ENCODE measurements at places on chromosomes 1 and 21.

GRCh38 chr1:228736844-228737445 lies 1.7 kb downstream of the RHOU start:
- DNase-seq: no peak

- no peak for DNase-seq
These were observed 98.1 kb downstream of the RUNX1 start for GRCh38 chr21:34950980-34951379.

DNA sequence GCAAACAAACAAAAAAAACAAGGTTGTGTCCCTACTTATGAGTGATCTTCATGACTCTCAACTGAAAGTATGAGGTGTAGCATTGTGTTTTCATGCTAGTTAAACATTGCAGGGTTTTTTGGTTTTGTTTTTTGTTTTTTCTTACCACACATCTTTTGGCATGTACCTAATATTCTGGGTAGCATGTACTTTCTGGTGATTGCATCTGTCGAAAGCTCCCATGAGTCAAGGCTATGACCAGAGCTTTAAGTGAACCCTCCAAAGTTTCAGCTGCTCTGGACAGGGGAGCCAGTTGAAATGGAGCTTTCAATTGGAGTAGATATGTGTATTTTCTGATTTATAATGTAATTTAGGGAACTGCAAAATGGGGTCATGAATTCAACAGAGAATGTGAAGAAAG lies 115.5 kb downstream of the KCNK2 start:
- no peak for DNase-seq

- DNase-seq: no peak
These were observed 19.6 kb upstream of the ACTRT2 start for GRCh38 chr1:3001471-3002348.

DNA sequence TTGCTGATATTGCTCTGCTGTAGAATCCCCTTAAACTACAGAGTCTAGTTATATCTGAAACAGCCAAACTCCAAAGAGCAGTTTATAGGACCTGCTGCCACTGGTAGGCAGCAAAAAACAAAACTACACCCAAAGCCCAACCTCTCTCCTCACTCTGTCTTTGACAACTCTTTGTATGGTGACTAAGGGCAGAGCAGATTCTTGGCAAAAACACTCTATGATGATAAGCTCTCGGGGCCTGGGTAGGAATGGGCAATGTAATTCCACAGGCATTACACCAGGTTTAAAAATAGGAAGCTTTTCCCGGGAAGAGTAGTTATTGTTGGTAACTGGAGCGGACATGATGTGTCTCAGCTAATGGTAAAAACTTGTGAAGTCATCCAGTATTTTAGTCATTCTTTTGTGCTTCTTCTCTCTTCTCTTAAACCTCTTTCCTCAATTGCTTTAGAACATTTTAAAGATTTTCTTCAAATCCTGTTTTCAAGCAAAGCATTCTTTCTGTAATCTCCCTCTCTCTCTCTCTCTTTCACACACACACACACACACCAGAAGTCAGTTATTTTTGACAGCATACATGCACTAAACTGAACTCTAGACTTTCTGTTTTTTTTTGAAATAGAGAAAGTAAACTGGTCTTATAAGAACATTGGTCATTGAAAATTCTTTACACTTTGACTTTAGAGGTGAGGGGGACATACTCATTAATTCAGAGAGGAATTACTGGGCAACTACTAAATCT lies 193.5 kb downstream of the PAPPA2 start:
- no peak for DNase-seq

- DNase-seq: no peak
These were observed 20.6 kb downstream of the RUNX3 start for GRCh38 chr1:24909388-24909898.

GRCh38 chr1:23644555-23644866 lies 47.1 kb upstream of the RPL11 start:
- no peak for DNase-seq

DNA sequence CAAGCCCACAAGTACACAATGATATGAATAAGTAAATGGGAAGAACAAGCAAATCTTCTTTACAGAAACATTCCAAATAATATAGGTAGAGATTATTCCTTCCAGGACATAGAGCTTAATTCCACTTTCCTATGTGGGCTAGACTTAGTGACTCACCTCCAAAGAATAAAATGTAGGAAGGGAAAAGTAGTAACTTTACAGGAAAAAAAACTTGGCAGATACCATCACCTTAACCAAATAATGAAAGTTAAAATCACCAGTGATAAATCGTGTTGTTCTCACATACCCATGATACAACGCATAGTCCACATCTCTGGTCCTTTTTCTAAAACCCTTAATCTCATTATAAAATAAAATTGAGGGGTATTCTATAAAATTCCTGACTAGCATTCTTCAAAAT lies 260.8 kb downstream of the SPATA17 start:
- DNase-seq: no peak

DNA sequence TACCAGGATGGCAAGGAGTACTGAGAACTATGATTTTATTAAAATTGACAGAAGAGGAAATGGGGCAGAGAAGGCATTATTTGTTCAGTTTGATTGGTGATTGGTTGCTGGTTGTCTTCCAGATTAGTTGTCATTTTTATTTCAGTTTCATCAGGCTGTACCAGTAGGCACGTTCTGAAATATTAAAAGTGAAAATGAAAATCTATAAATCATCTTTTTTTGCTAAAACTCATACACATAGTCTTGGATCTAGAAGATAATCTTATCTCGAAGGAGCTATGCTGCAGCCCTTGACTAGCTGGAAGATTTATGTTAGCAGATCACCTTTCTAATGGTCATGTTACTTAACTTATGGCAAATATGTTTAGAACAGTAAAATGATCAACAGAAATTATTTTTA lies 29.0 kb downstream of the NEK7 start:
- no peak for DNase-seq

- DNase-seq: no peak
These were observed 34.9 kb downstream of the ETS2 start for GRCh38 chr21:38840456-38841300.

- no peak for DNase-seq
These were observed 44.9 kb downstream of the PAFAH2 start for GRCh38 chr1:25952841-25953401.

DNA sequence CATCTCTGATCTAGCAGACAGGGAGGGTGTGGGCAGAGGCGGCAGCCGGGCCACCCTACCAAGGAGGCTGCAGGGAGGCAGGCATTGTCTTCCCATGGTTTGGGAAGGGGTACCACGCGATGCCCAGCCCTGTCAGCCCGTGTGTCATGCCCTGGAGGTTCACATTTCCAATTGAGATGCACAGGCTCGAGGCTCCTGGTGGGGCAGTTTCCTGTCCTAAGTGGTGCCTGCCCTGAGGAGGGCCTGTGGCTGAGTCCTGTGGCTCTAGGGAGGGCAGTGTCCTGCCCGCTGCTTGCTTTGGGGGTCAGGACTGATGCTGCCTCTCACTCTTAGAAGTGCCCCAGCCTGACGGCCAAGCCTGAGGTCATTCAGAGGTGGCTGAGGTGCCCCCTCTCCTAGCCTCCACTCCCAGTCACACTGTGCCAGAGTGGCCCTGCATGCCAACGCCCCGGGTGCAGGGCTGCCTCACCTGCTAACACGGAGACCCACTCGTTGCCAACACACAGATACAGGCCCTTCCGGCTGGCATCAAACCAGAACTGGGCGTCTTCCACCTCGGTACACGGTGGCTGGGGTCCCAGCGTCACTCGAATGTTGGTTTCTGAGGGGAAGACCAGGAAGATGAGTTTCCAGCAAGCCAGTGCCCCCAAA lies 11.9 kb downstream of the KRTAP10-1 start:
- DNase-seq: no peak

DNA sequence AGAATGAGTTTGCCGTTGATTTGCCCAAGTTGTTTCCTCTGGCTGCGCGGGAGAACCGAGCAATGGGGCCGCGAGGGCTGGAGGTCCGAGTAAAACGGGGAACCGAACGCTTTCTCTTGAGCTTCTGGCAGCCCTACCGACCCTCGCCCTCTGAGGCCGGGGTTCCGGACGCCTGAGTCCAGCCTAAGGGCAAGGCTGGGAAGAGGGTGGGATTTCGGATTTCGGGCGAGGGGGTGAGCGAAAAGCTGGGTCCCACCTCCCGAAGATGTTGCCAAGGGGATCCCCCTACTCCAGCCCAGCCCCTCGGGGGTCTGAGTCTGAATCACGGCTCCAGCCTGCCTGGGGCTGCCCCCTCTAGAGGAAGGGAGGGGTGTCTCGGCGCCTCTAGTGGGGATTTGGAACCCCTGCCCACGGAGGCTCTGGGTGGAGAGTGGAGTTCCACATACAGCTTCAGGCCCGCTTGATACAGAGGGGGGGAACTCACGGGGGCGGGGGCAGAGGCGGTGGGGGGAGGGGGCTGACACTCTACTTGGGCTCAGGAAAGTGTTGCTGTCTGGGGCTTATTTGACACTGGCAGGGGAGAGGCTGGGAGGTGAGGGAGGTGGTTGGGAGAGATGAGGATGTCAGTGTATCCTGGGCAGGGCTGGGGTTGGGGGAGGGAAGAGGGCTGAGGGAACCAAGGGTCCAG lies 617 bp downstream of the KIRREL1 start:
- no peak for DNase-seq

- DNase-seq: peak; percentile 16
These were observed 75.0 kb upstream of the MRPS6 start for GRCh38 chr21:33998402-33998801.

- DNase-seq: no peak
These were observed 16.2 kb upstream of the MEF2D start for GRCh38 chr1:156516821-156517220.

GRCh38 chr1:220711056-220711809 lies 21.1 kb downstream of the C1orf115 start:
- no peak for DNase-seq

- DNase-seq: peak; percentile 53
These were observed 56.2 kb downstream of the FCRL5 start for GRCh38 chr1:157496121-157496526.

DNA sequence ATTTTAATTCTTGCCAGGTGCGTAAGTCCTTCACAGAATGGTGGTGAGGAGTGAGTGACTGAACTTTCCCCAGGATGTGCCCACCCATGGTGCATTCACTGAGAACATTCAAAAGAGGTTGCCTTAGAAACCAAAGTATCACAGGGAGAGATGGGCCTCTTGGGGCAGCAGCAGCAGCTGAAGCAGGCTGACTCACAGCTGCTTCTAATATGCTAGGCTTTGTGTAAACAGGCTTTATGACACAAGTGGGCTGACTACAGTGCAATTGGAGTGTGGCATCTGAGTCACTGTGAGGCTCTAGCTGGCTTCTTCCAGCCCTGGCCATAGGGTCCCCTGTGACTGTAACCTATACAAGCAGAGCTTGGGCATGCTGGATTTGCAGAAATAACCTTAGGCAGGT lies 12.6 kb downstream of the PIGP start:
- DNase-seq: no peak

- DNase-seq: no peak
These were observed 20.4 kb downstream of the TOMM20 start for GRCh38 chr1:235108185-235108593.

- DNase-seq: peak; percentile 43
These were observed 3.1 kb downstream of the PADI1 start for GRCh38 chr1:17207966-17208418.

- DNase-seq: no peak
These were observed 114.8 kb downstream of the TYW3 start for GRCh38 chr1:74847715-74848114.

- DNase-seq: peak; percentile 56
These were observed at the start of gene ECE1 for GRCh38 chr1:21289700-21290545. TSS of gene ECE1 (minus strand) at chr1:21290463. CDS start at chr1:21290414, 49 bp downstream.

GRCh38 chr1:223209293-223209898 lies 66.3 kb upstream of the TLR5 start:
- no peak for DNase-seq

- DNase-seq: no peak
These were observed 101.2 kb upstream of the ERG start for GRCh38 chr21:38599381-38599975.

DNA sequence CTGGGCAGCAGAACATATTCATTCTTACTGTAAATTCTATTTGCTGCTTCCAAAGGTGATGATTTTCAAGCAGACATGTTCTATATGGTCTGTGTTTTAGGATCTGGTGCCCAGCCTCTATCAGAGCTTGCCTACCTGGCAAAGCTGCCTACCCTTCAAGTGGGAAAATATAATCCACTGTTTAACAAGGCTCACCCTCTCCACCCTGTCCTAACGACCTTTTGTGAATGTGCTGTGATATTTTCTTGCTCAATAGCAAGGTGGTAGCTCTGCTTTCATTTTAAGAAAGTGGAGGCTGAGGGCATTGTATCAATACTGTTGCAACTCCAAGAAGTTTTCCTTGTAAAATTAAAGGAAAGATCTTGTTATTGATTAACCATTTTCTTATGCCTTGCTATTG lies 26.0 kb upstream of the AGO1 start:
- no peak for DNase-seq

- DNase-seq: no peak
These were observed 19.8 kb downstream of the CTNNBIP1 start for GRCh38 chr1:9890224-9890731.

DNA sequence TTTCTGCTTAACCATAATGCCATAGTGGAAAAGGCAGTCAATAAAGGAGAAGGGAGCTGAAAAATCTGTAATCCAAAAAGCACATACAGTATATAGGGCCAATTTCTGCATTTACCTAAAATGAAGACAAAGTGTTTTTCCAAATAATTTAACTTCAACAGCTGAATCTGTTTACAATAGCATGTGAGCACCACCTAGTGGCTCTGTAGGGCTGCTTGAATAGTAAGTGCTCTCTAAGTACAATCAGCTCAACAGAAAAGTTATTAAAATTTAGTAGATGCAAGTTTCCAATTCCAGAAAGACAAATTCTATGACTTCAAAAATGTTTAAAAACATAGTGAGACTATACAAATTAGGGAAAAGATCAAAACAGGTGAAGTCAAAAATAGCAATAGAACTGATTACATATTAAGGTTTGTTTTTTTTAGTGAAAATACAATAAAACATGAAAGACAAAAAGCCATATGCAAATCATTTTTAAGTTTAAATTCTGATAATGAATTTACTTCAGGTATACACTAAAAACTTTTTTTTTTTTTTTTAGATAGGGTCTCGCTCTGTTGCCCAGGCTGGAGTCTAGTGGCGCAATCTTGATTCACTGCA lies 220.0 kb downstream of the SETD4 start:
- DNase-seq: peak; percentile 59

DNA sequence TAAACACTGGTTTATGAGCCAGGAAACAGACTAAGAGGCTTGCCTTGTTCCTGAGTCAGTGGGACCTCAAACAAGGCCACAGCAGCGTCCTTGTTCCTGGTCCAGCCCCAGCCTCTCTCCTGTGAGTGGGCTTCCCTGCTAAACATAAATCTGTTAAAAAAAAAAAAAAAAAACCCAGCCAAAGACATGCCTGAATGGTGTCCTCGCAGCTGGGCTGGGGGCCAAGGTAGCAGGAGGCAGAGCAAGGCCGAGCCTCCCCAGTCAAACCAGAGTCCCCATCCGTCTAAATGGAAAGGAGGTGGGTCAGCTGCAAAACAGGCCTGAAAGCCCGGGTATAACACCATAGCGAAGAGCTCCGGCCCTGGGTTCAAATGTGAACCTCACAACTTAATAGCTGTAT lies 18.1 kb upstream of the IFFO2 start:
- DNase-seq: no peak

GRCh38 chr21:33940164-33940880 lies 24.7 kb upstream of the ATP5PO start:
- no peak for DNase-seq

- DNase-seq: no peak
These were observed 106.3 kb downstream of the SETD4 start for GRCh38 chr21:35954066-35954465.

GRCh38 chr1:165444897-165445370 lies at the start of gene RXRG:
TSS of gene RXRG (minus strand) at chr1:165445126. CDS start at chr1:165444893, 233 bp downstream.
- no peak for DNase-seq

- no peak for DNase-seq
These were observed 57.1 kb downstream of the ADCY10 start for GRCh38 chr1:167856711-167857418.

- no peak for DNase-seq
These were observed 13.0 kb upstream of the FAM110D start for GRCh38 chr1:26145960-26146294.

GRCh38 chr1:244239261-244239770 lies 188.2 kb downstream of the ZBTB18 start:
- no peak for DNase-seq
